AML-193 (cell line): ENCODE measurements at places on chromosomes 16 and 17.

GRCh38 chr16:13866073-13866472 lies 53.9 kb upstream of the ERCC4 start:
- peak; percentile 39 for DNase-seq

GRCh38 chr16:79672524-79672923 lies 72.0 kb upstream of the MAF start:
- DNase-seq, result no peak

GRCh38 chr16:60241671-60242070 lies 1507.6 kb upstream of the GOT2 start:
- DNase-seq, result no peak

- DNase-seq, result no peak
Observed at GRCh38 chr16:1034230-1035065, 38.1 kb upstream of the SSTR5 start.

- DNase-seq, result no peak
Observed at GRCh38 chr17:80859002-80859941, 132.4 kb upstream of the CHMP6 start.

DNA sequence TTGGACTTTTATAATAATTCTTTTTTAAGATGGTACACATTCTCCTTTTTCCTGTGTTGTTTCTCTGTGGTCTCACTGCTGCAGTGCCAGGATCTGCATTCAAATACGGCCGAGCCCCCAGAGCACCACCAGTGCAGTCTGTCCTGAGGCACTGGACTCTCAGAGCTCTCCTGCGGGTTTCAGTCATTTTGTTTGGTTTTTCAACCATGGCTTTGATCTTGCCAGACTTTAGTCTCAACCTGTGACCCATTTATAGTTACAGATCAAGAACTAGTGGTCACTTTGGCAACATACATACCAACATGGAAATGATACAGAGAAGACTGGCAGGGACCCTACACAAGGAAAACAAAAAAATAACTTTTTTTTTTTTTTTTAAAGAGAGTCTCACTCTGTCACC lies 177.4 kb downstream of the LGALS9B start:
- DNase-seq, result no peak

DNA sequence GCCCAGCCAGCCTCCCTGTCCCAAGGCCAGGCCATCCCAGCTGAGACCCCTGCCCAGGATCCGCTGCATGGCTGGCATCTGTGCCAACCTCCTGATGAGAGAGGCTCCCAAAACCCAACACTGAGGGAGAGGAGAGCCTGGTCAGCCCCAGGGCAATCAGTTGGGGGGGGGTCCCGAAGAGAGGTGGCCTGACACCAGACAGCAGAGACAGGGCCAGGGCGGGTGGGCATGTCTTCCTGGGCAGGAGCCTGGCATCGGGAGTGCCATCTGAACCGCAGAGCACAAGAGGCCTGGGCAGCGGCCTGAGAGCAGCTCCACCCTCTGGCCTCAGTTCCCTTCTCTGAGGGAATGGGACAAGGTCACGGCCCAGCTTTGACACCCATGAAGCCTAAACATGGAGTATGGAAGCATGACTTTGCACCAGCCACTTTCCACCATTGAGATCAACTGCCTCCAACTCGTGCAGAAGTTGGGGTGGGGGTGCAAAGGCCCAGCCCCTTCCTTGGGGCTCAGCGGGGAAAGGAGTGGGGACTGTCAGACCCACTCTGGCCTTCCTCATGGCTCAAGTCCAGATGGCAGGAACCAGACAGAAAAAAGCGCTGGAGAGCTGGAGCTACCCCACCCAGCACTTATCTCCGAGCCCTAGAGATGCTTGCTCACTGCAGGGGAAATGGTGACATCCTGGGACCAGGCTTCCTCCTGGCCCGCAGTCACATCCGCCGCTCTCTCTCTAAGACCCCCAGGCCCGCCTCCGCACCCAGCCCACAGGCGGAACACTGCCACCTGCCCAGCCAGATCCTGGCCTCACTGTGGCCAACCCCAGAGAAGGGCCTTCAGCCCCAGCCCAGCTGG lies 9.7 kb downstream of the RHBDF2 start:
- DNase-seq, result no peak

DNA sequence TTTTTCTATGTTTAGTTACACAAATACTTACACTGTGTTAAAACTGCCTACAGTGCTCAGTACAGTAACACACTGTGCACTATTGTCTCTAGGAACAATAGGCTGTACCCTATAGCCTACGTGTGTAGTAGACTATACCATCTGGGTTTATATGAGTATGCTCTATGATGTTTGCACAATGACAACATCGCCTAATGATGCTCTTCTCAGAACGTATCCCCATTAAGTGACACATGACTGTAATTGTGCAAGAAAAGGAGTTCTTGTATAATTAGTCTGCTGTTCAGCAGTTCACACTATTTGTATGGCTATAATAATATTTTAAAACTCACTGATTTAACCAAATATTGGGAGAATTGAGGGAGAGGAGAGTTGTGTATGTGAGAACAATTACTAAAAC lies 173.7 kb downstream of the TRIM37 start:
- DNase-seq, result no peak

DNA sequence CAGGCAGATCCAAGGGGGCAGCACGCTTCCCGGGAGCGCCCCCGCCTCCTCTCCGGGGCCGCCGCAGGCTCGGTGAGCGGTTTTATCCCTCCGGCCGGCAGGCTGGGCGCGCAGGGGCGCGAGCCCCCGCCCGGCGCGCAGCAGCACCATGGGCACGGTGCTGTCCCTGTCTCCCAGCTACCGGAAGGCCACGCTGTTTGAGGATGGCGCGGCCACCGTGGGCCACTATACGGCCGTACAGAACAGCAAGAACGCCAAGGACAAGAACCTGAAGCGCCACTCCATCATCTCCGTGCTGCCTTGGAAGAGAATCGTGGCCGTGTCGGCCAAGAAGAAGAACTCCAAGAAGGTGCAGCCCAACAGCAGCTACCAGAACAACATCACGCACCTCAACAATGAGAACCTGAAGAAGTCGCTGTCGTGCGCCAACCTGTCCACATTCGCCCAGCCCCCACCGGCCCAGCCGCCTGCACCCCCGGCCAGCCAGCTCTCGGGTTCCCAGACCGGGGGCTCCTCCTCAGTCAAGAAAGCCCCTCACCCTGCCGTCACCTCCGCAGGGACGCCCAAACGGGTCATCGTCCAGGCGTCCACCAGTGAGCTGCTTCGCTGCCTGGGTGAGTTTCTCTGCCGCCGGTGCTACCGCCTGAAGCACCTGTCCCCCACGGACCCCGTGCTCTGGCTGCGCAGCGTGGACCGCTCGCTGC lies 832 bp downstream of the CDK5R1 start:
- no peak for DNase-seq

DNA sequence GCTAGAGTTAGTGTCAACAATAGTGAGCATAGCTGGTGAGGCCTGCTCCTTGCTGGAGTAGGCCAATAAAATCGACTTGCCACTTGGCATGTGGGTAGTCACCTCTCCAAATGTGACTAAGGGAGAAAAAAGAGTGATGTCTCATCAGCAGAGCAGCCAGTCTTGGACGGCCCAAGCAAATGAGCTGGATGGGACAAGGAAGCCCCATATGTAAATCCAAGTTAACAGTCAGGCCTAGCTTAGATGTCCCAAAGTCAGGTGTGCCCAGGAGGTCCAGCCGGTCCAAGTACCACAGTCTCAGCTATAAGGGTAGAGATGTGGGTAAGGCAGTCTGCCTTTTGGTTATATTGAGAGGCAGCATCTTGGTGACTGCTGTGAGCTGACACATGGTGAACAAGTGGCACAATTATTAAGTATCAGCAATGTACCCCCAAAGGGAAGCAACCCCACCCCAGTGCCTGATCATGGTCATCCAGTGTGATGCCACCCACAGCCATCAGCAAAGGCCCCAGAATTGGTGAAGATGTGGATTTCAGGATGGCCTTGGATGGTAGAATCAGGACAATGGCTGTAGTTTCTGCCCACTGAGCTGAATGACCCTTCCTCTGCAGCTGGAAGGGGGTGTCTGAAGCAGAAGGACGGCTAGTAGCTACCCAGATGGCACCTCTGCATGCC lies 83.4 kb downstream of the TNFRSF13B start:
- DNase-seq, result no peak

DNA sequence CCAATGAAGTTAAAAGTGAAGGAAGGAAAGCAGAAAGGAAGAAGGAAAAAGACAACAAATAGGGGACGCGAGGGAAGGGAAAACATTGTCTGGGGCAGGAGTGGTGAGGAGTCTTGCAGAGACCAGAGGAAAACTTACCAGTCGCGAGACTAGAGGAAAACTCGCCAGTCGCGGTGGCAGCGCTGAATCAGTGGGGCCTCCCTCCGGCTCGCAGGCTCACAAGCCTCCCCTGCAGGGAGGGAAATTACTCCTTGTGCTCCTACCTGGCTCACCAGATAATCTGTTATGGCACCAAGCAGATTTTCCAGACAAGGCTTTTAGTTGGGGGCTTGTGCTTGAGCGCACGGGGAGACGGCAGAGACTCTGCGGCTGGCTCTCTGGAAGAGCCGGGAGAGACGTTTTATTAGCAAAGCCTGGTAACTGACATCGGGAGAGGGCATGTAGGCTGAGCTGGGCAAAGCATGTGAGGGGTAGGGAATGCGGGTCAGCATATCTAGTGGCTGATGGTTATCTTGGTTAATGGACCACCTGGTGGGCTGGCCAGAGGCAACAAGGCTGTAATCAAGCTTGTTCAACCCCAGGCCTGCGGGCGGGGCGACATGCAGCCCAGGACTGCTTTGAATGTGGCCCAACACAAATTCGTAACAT lies 37.1 kb downstream of the LCMT1 start:
- no peak for DNase-seq

DNA sequence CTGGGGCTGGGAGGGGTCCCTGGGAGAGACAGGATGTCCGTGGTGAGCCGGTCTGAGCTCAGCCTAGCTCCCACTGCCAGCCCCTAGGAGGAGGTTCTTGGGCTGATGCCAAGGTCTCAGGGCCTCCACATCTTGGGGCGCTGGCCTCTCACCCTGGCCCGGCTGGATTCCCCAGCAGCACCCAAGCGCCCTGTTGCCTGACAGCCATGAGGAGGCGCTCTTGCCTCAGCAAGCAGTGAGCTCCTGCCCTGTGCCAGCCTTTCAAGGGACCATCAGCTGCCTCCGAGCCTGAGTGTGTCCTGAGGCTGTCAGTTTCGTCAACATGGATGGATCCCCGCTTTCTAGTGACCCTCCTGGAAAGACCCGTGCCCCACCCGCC lies 234.9 kb upstream of the CIBAR2 start:
- no peak for DNase-seq

GRCh38 chr16:48158296-48158695 lies 2.5 kb upstream of the ABCC12 start:
- DNase-seq, result peak; percentile 3

GRCh38 chr17:56125830-56126819 lies 27.1 kb upstream of the ANKFN1 start:
- peak; percentile 58 for DNase-seq

DNA sequence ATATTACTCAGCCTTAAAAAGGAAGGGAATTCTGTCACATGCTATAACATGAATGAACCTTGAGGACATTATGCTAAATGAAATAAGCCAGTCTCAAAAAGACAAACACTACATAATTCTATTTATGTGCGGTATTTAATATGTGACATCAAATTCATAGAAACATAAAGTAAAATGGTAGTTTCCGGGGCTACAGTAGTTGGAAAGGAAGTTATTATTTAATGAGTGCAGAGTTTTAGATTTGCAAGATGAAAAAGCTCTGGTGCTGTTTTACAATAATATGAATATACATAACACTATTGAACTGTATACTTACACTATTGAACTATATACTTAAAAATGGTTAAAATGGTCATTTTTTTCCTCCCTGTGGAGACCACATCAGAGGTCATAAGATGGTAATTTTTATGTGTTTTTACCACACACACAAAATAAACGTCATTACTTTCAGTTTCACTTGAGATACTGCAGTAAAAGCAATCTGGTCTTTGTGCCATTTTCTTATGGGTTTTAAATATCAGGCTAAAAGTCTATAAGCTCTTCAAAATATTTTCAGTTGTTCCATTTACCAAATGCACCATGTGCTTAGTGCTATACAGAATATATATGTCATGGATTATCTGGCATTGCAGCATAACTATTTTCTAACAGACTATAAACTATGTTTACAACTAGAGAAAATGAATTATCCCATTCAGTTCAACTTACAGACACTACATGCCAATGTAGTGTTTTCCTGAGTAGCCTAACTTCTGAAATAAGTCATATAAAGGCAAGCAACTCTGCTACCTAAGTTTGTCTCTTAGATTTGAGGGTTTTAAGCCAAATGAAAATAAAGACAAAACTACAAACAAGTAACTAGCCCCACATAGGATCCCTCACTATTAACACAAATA lies 90.9 kb downstream of the SPAG9 start:
- DNase-seq, result no peak

DNA sequence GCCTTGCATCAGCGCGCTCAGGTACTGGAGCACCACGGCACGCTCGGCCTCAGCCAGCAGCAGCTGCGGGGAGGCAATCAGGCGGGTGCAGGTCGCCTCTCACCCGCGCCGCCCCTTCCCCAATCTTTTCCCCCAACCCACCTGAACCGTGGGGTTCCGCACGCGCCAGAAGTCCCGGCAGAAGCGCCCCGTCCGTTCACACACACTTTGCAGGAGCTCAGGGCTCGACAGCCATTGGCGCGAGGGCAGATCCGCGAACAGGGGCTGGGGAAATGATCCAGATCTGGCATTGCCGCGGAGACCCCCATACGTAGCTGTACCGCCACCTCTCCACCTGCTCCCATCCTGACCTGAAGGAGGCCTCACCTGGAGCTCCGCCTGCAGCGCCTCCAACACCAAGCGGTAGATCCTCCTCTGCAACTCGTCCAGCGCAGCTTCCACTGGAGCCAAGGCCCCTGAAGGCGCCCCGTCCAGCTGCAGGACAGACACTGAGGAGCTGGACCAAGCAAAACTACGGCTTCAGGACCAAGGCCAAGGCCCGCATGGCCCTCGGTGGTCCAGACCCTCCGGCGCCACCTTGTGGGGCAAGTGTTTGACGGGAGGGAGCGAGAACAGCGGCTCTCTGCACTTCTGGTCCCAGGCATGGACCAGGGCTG lies 1.4 kb upstream of the MATCAP1 start:
- DNase-seq, result peak; percentile 77

DNA sequence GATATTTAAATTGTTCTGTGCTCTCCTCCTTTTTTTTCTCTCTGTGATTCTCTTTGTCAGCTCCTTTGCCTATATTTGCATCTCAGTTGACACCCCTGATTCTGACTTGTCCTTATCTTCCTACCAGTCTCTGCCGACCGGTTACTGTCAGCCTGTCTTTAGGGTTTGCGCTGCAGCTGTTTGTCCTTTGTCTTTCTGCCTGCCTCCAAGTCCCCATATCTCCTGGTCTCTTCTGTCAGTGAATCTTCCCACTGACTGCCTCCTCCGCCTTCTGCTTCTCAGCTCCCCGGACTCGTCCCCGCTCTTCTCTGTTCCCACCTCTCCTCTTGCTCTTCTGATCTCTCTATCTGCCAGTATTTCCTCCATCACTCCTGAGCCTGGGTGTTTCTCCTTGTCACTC lies 5.2 kb downstream of the TLCD2 start:
- DNase-seq, result no peak

DNA sequence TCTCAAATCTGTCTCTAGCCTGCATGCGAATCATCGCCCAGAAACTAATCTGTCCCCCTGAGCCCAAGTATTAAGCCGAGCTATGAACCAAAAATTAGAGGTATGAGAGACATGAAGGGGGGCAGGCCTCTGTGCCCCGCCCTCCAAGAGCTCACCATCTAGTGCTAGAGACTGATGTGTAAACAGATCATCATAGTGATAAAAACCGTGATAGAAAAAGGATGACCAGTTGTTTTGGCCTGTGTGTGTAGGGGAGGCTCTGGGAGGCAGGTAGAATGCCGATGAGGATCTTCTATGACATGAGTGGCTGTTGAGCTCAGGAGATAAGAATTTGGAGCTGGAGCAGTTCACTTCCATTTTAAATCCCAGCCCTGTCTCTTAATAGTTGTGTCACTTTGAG lies 89.1 kb upstream of the TBX2 start:
- DNase-seq, result no peak
